Effector memory CD4-positive, alpha-beta T cell (primary cell): ENCODE measurements at places on chromosomes 4 and X.
A peak's percentile ranks its signal among the peaks of the same experiment; 100 is the strongest.

DNA sequence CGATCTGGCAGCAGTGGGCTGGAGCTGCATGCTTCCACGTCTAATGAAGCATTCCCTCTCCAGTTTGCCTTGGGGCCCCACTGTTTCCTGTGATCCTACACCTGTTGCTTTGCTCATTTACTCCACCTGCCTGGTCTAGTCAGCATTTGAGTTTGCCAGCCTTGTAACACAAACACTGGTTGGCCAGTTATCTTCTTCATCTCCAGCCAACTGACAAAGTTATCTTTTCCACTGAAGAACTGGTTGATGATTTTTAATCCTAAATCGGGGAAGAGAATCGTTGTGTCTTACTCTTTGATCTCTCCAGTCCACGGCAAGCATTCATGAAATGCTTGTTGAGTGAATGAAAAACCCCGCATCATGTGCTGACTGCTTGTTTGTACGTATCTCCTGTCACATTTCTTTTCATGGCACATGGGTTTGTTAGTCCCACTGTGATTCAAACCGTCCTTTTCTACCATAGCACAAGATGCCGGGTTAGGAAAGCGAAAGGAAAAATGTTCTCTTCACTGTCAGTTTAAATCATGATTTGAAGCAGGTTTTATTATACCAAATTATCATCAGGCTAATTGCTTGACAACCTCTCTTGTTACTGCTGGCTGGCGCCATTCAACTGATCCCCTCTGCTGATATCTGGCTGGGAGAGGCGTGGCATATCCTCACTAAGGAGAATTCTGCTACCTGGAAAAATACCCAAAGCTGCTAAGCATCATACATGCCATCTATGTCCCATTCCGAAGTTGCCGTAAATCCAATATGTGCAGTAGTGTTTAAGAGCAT lies 144.8 kb downstream of the SHROOM3 start:
- no peak for DNase-seq

- no peak for DNase-seq
These were observed 3.5 kb upstream of the SH3BP2 start for GRCh38 chr4:2789351-2789750.

GRCh38 chr4:67521506-67521905 lies 23.8 kb downstream of the CENPC start:
- DNase-seq: no peak

DNA sequence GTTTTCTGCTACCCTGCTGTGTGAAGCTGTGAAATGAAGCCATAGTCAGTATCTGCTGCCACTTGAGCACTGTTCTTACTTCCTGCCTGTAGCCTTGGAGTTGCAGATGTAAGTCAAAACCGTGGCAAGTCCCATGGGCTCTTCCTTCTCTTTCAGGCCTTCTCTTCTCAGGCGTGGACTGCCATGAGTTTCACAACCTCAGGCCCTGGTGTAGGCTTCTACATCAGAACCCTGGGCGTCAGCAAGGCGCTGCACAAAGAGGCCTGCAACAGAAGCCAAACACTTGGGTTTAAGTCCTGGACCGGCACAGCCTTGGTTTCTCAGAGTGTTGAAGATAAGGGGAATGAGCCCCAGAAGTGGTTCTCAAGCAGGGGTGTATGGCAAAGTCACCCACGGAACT lies 2.5 kb downstream of the ZNF518B start:
- no peak for DNase-seq

GRCh38 chr4:38667085-38667893 lies 3.3 kb downstream of the KLF3 start:
- DNase-seq: peak; percentile 53

- no peak for DNase-seq
These were observed 656.7 kb upstream of the NDST4 start for GRCh38 chr4:115770046-115770543.
